NCI-H69 (cell line): ENCODE measurements at places on chromosomes 4 and X.
A peak's percentile ranks its signal among the peaks of the same experiment; 100 is the strongest.

DNA sequence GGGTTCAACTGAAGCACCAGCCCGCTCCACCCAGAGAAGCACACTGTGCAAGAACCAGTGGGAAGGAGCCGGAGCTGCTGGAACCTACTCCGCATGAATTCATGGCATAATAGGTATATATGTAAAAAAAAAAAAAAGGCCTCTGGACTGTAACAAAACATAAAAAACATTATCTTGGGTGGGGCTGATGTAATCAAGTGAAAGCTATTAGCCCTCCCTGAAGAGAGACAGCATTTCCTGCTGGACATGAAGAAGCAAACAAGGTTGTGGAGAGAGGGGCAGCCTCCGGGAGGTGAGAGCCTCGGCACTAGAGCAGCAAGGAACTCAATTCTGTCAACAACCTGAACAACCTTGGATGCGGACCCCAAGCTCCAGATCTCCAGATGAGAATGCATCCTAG lies 50.7 kb downstream of the PLAC1 start:
- DNase-seq: no peak

DNA sequence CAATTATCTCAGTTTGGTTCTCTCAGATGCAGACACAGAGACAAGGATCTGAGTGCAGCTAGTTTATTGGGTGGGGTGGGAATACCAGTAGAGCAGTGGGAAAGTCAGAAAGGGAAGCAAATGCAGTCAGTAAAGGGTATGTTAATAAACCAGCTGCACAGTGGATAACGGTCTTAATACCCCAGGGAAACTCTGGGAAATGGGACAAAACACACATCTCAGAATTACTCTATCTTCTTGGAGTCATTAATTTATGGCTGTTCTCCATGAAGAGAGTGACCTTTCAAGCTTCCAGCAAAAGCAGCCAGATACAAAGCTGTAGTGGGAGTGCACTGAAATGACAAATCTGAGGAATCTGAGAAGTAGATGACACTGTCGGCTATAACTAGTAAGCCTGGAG lies 73.3 kb upstream of the NALF2 start:
- DNase-seq: no peak

DNA sequence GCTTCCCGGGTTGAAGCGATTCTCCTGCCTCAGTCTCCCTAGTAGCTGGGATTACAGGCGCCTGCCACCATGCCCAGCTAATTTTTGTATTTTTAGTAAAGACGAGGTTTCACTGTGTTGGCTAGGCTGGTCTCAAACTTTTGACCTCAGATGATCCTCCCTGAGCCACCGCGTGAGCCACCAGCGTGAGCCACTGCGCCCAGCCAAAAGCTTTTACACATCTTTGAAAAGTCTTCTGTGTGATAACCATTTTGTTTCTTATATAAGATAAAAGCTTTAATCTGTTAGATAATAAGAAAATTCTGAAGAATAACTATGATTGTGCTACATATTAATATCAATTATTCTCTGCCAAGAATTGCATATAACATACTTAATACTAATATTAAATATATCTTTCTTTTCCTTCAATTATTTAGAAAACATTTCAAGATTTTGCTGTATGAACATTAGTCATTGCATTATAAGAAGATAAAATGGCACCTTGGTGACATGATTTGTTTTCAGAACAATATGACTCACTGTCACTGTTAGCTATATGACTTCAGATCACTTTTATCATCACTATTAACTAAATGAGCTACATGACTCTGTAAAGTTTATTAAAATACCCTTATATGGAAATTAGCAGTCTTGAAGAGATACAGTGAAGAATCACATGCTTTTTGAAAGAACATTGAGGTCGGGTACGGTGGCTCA lies 33.4 kb downstream of the RUFY3 start:
- no peak for DNase-seq

GRCh38 chrX:128464116-128464515 lies 411.9 kb upstream of the ACTRT1 start:
- no peak for DNase-seq

GRCh38 chrX:125295337-125295736 lies 24.3 kb upstream of the TEX13C start:
- no peak for DNase-seq

- DNase-seq: no peak
These were observed 69.1 kb upstream of the HOPX start for GRCh38 chr4:56750231-56750630.

GRCh38 chrX:102684772-102685520 lies 27.3 kb upstream of the GPRASP2 start:
- DNase-seq: no peak

DNA sequence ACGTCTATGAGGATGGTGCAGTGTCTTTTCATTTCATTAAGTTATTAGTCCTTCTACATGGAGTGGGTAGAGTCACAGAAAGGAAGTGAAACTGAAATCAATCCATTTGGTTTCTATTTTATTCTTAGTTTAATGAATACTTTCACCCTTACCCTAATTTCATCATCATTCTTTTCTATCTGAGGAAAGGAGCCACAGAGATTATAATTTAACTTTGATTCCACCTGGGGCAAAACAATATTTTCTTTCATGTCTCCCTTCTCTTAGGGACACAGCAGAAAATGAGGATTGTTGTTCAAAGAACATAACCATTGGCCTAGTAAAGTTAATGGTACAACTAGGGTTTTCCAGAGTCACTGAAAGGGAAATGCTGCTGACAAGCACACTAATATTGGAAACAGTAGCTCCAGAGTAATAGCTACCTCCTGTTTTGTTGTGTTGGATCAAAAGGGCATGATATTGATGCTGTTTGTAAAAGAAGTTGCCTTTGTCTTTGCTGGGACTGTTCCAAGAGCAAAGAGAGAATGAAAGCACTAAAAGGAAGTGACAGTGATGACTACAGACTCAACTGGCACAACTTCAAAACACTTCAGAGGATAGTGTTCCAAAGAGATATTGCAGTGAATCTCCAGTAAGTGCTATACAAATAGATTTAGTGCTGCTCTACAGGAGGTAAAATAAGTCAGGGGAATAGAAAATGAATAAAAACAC lies 247.1 kb upstream of the PITX2 start:
- peak; percentile 60 for DNase-seq

- no peak for DNase-seq
These were observed 47.7 kb downstream of the DDX60L start for GRCh38 chr4:168432419-168433146.

GRCh38 chr4:184355111-184355604 lies 119.2 kb downstream of the IRF2 start:
- peak; percentile 0 for DNase-seq

GRCh38 chrX:112839856-112840255 lies 775 bp downstream of the AMOT start:
- peak; percentile 40 for DNase-seq

DNA sequence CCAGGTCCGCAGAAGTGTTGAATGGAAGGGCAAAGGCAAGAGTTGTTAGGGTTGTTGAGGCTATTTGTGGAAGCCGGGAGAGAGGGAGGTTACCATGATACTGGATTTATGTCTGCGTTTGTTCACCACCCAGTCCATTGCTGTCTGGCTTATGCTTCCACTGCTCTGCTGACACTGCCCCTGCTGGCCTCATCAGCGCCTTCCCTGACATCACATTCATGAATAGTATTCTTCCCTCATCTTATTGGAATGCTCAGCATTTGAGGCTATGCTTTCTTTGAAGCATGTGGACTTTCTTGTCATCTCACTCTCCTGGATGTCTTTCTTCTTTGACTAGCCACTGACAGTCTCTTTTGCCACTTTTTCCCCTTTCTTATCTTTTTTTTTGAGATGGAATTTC lies 10.3 kb downstream of the GNL3L start:
- no peak for DNase-seq

DNA sequence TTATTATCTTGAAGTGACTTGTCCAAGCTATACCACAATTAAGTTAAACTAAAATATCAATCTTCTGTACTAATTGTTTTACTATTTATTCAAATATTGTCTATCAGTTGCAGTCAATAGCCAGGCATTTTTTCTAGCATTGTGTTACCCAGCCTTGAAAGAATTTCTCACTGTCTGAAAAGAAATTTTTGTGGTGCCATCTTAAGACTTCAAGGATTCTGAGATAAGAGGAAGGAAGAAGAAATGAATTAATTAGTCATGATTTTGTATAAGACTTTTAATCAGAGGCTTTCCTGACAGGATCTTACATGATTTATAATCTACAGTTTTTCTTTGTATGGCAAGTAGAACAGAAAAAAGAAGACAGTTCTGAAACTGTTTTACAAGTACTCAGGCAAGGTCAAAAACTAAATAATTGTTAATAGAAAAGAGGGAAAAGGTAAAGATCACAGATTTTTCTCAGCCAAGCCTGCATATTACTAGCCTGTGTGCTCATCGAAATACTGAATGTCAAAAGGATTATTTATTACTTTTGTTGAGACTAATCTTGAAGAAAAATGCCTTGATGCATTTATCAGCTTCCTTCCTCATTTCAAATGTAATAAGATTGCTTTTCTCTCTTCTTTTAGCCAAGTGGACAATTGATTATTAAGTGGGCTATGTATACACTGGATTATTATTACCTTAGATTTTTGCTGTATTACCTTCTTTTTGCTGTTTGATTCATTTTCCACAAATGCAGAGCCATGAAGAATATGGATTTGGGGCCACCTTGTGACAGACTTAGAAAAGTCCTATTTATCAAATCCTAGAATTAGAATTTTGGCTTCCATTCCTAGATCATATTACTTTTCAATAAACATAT lies 53.8 kb downstream of the CXCL1 start:
- DNase-seq: peak; percentile 13

- DNase-seq: peak; percentile 13
These were observed 2.4 kb upstream of the FAM53A start for GRCh38 chr4:1686440-1687036.

GRCh38 chr4:8829584-8829983 lies 42.1 kb downstream of the HMX1 start:
- DNase-seq: no peak

DNA sequence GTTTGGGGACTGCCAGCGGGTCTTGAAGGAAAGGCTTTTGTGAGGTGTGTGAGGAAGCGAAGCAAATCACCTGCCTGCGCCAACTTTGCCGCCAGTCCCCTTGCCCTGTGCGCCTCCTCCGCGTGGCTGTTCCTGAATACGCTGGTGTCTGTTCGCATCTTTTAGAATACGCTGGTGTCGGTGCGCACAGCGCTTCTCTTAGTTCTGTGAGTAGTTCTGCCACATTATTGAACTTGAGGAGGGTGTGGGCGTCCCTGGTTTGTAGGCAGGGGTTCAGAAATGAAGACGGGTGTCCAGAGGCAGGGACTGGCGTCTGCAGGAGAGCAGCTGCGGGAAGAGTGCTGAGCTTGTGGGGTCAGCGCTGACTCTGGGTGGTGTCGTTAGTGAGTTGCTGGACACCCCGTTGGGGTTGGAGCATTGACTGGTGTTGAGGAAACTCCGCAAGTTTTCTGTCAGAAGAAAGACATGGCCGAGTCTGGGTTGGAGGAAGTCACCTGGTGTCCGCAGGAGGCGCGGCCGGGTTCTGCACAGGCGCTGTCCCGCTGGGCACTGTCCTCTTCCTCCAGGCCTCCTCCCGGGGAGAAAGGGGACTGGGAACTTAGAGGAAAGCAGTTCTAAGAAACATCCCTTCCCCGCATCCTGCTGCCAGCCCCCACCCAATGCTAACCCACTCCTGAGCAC lies 930 bp downstream of the ZNF718 start:
- DNase-seq: no peak

DNA sequence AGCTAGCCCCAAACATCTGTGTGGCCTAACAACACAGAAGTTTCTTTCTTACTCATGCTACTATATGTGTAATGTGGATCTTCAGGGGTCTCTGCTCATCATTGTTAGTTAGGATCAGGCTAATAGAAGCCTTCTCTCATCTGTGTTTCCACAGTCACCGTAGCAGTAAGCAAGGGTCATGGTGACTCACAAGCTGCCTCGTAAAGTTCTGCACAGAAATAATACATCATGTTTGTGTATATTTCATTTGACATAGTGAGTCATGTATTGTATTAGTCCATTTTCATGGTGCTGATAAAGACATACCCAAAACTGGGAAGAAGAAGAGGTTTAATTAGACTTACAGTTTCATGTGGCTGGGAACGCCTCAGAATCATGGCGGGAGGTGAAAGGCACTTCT lies 38.7 kb downstream of the SLC4A4 start:
- no peak for DNase-seq

DNA sequence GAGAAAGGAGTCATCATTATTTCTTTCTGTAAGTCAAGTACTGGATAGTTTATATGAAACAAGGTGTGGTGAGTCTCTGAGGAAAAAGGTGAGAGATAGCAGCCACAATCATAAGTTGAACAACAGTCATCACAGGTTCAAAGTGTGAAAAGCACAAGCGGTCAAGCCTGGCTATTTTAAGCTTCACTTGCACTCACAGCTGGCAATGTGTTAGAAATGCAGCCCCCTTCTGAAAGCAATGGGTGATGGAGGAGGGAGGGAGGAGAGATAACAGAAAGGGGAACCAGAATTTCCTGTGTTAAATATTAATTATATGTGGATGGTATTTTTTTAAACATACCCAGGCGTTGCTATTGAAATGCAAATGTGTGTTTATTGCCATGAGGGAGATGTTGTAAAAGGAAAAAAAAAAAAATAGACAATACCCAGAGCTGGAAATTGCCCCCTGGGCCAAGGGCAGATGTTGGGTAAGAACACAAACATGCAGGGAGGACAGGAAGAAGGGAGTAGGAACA lies 26.9 kb upstream of the BMP3 start:
- DNase-seq: no peak

DNA sequence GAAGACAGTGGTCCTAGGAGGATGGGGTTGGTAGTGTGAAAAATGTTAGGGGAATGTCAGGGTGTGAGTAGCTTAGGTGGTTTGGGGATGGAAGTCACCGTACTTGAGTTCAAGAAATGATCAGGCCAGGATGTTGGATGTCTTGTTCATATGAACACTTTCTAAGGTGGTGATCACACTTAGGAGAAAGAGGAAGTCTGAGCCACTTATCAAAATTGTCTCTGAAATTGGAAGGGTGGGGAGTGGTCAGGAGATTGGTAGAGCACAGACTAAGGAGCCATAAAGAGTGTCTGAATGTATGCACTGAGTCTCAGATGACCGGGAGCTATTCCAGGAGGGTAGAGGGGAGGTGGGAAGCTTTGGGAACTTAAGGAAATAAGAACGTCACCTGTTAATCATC lies 17.3 kb downstream of the CMC4 start:
- DNase-seq: no peak

DNA sequence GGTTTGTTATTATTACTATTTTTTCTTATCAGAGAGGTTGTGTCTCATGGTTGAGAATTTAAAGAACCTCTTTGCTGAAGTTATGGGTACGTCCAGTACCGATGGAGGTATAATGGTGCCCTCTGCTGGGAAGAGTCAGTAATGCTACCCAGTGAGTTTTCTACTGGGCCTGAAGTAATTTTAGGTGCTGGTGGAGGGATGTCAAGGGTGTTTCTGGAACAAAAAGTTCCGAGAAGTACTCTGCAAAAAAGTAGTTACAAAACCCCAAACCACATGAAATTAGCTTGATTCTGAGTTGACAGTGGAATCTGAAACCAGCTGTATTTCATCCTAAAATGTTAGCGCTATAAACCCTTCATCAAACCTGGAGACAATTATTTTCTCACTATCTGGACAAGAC lies 102.5 kb upstream of the MID1 start:
- peak; percentile 46 for DNase-seq

- DNase-seq: no peak
These were observed 326.1 kb downstream of the SH3BGRL start for GRCh38 chrX:81527881-81528440.
